ENCODE measurements at places on chromosomes 2 and 18.

- DNase-seq, result no peak
Observed at GRCh38 chr2:121005453-121005852, 269.8 kb downstream of the GLI2 start.

- no peak for DNase-seq
Observed at GRCh38 chr2:55598056-55598795, 19.2 kb downstream of the PPP4R3B start.

DNA sequence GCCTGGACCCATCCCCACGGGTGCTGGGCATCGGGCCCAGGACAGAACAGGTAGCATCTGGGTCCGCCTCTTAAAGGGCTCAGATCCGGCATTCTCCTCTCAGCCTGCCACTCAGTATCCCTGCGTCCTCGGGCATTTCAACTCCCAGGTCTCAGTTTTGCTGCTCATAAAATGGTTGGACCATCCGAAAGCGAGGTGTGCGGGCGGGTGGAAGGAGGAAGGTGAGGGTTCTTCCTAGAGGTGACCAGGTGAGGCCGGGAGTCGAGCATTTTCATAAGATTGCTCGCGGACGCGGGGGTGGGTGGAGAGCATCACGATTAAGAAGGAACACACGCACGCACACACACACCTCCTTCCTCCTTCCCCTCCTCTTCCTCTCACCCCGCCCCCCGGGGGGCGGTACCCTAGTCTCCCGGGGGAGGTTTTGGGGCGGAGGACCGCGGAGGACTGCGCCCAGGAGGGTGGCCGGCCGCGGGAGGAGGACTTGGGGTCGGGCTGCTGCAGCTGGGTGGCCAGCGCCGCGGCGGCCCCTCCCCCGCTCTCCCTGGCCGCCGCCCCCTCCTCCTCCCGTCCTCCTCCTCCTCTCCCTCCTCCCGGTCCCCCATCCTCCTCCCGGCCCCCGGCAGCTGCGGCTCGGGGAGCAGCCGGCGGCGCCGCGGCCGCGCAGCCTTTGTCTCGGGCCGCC, 97.9 kb upstream of the GPR45 start:
- peak; percentile 3 for DNase-seq

DNA sequence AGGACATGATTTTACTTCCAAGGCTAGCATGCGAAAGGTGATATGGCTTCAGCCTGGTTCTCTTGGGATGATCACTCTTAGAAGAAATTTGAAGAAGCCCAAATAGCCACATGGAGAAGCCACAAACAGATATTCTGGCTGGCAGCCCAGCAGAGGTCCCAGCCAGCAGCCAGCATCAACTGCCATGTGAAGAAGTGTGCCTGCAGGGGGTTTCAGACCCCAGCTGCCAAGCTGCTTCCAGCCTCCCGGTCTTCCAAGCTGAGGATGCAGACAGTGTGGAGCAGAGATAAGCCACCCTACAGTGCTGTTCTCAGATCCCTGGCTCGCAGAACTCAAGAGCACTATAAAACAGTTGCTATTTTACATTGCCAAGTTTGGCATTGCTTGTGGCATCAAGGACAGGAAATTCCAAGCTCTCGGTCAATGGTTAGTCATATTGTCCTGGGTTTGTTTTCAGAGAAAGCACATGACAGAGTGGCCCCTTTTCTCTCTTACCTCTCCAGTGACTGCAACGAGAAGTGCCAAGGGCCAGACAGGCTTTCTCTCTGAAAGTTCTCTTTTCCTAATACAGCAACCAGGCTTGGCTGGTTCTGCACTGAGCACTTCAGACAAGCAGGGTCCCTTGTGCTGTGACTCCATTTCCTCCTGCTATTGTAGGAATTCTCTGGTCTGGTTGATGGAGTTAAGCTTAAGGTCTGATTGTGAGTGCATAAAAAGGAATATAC, 223.7 kb downstream of the ANKRD30B start:
- no peak for DNase-seq

DNA sequence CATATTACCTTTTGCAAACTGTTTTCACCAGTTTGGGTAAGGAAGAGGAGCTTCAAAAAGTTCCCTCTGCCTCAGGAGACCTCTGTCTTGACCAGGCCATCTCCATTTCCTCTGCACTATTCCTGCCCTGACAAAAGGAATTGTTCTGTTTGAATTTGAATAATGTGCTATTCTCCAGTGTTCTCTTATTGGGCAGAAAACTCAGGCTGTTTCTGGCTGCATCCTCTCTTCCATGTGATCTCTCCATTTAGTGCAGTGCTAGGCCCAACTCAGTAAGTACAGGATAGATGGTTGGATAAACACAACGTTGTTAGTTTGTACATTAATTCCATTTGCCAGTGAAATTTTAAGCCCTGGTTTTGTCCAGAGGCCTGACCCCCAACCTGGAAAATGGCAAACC, 102.2 kb upstream of the CELF4 start:
- DNase-seq, result no peak

DNA sequence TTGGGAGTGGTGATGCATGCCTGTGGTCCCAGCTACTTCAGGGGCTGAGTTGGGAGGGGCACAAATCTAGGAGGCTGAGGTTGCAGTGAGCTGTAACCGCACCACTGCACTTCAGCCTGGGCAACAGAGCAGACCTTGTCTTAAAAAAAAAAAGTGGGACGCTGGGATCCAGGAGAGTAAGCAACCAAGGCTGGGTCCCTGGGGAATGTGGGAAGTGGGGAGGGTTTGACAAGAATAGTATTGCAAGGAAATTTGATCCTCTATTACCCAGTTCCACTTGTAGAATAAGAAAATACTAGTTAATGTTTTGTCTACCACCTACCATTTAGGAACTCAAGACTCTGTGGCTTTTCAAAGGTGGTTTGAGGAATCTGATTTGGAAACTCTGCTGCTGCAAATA, 21.1 kb upstream of the DYTN start:
- no peak for DNase-seq

- DNase-seq, result no peak
Observed at GRCh38 chr2:171102802-171103201, 57.9 kb downstream of the TLK1 start.

DNA sequence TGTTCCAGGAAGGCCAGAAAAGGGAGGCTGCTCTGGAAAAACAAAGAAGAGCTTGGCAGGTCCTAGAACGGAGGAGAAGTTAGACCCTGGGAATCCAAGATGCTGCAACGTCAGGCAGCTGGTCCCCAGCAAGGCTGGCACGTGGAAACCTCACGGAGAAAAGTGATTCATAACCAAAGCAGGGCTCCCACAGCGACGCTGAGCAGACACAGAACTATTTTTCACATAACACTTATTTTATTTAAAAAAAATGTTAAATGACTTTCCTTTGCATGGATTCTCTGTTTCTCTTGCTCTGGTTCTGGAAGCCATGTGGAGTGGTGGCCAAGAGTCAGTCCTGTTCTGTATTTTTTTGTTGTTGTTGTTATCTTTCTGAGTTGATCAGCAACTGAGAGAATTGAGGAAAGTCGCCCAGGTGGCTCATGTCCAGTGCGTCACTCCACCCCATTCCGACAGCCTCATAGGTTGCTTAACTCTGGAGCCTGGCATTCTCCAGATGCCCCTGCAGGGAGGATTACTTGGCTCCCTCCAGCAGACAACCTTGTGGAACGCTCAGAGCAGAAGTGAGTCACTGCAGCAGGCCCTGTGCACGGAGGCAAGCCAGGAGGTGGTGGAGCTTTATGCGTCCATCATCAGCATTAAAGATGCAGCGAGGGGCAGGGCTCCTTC, 229.9 kb upstream of the HDAC4 start:
- DNase-seq, result no peak

DNA sequence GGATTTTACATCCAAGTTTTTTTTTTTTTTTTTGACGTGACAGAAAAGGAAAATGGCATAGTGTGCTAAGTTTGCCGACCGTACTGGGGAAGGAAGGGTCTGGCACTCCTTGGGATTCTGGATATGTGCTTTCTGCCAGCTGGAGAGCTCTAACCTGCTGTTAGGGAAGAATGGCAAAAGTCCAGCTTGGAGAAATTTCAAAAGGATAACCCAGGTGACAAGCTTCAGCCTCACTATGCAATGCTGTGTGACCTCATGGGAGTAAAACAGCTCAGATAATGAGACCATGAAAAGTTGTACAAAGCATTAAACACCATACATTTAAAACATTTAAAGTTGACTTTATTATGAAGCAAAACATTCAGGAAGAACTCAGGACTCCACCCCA, 10.3 kb upstream of the GPR45 start:
- DNase-seq, result no peak

GRCh38 chr2:63755965-63756364, 85.7 kb upstream of the UGP2 start:
- DNase-seq, result no peak

DNA sequence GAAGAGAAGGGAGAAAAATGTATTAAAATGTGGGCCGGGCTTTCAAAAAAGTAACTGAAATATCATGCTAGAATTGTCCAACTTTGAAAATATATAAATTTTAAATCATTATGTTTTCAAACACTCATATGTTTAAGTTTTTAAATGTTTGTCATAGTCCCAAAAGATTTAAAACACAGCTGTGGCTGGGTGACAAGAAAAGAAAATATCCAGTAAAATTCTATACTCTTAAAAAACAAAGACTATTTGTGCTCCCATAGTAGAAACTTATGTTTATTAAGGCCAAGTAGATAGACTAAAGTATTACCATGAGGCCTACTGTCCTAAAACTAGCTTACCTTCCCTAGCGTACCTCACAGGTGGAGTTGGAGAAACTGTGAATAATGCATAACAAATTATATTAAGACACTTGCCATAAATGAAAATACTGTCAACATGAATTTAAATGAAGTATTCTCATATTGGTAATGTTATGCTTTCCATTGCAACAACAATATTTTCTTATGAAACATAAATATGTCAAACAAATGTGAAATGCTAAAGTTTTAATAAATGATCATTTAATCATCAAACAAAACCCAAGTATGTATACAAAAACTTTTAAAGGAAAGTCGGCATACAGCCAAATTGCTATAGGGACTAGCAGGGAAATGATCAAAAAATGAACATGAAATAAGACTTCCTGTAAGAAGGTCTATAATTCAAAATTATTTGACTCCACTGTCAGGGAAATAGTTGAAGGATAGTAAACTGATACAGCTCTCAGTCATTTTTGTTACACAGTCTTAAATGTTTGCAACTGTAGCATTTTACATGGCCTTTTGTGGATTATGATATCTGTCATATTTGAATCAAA, 13.4 kb downstream of the MEIS1 start:
- no peak for DNase-seq

DNA sequence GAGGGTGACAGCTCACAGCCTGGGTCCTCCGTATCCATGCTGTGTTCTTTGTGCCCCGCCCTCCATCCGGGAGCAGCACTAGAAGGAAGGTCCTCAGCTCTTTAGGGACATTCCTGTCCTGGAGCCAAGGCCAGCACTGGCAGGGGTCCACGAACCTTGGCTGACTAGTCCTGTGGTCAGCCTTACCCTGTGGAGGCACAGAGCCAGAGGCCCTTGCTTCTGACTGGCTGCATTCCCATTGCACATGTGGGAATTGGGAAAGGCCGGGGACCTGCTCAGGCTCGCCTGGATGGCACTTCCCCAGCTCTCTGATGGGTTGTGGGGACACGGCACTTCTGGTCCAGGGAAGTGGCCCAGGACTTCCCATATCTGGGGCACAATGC, 24.9 kb upstream of the RHOB start:
- DNase-seq, result no peak

GRCh38 chr2:227720680-227721079, 2.9 kb upstream of the SLC19A3 start:
- DNase-seq, result no peak
